ACHN (cell line): ENCODE measurements at places on chromosomes 5 and 9.
A peak's percentile ranks its signal among the peaks of the same experiment; 100 is the strongest.

GRCh38 chr9:10855847-10856246 is 243.0 kb upstream of the PTPRD start:
- peak; percentile 24 for DNase-seq

DNA sequence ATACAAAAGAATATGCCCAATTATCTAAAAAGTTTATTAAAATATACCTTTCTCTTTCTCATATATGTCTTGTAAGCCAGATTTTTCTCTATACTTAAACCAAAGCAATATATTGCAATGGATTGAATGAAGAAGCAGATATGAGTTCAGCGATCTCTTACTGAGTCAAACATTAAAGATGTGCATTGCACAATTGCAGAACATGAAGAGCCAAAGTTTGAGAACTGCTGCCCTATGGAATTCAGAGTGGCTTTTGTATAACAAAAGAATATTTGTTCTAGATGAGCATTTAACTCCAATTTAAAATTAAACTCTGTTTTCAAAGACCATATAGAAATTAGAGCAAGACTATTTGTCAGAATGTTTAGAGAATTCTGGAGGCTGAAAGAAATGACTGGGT is 519.0 kb upstream of the DAB2 start:
- no peak for DNase-seq

- no peak for DNase-seq
Observed at GRCh38 chr5:69211200-69211599, 21.8 kb downstream of the CENPH start.

DNA sequence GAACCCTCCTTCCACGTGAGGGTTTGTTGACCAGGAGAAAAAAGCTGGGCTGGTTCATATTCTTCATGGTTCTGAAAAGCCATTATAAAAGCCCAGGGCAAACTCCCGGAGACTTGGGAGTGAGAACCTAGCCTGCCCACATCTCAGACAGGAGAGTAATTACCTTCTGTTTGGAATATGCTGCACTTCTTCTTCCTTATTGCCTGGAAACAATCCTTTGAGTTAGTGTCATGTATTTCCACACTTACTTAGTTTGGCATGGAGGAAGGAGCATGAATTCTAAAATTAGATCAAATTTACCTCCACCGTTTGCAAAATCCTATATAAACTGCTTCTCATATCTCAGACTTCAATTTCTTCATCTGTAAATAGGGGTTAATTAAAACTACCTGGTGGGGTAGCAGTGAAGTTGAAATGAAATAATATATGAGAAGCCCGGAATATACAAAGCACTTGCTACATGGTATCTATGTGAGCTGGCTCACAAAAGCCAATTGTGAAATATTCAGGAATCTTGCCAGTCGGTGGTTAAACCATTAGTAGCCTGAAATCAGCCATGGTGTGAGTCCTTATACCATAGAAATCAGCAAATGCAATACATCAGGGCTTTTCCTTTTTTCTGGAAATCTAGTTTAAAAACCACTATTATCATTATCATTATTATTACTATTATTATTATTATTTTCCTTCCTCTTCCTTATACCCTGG is 140.0 kb upstream of the RAD23B start:
- DNase-seq, result no peak

DNA sequence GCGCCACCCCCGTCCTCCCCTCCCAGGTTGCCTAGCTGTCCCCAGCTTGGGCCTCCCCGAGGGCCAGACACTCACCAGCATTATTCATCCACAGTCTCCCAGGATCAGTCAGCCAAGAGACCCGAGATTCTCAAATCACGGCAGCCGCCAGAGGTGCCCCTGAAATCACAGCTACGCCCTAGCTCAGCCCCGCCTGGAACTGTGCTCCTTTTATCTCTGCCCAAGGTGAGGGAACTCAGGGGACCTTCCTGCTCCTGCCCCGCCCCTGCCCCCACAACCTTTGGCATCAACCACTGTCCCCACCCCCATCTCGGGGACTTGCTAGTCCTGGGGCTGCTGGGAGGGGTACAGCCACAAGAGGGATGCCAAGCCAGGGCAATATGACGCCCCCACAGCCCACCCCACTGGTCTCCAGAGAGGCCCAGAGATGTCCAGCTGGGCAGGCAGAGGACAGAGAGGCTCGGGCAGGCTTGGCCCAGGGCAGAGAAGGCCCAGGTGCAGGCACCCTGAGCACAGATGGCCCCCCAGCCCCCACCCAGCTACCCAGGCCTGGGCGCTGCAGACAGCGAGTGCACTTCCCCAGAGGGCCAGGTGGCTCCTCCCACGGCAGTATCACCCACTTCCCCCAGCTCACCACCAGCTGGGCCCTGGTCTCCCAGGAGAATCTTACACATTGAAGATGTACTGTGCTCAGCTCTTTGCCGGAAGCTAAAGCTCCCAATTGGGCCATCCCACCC is at the start of gene FUT7:
FUT7 (minus strand) TSS at position 185 of the 737 bp plus-strand sequence; CDS start at position 88, 97 bp downstream.
- DNase-seq, result no peak

- DNase-seq, result no peak
Observed at GRCh38 chr5:107474716-107475489, 195.8 kb downstream of the EFNA5 start.

DNA sequence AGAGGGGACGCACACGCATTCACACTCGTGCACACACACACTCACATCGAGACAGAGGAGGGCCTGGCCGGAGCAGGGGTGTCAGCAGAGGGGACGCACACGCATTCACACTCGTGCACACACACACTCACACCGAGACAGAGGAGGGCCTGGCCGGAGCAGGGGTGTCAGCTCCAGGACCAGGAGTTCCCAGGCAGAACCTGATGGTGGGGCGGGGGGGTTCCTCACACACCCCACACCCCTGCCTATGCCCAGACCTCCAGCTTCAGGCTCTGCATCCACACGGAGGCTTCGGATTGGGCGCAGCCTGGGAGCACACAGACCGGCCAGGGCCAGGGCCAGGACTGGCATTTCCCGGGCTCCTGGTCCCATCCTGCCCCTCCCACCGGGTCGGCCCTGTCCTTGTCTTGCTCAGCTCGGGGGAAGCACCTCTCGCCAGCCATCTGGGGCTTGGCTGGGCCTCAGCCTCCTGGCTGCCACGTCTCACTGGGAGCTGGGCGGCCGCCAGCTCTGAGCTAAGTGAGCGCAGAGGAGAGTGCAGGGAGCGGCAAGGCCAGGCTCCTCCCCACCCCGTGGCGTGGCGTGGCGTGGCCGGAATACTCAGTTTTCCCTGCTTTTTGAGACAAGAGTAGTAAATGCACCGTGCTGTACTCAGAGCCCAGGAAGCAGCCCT is 31.3 kb downstream of the ADAMTS2 start:
- DNase-seq, result no peak

- no peak for DNase-seq
Observed at GRCh38 chr5:50733741-50734140, 67.3 kb downstream of the PARP8 start.

DNA sequence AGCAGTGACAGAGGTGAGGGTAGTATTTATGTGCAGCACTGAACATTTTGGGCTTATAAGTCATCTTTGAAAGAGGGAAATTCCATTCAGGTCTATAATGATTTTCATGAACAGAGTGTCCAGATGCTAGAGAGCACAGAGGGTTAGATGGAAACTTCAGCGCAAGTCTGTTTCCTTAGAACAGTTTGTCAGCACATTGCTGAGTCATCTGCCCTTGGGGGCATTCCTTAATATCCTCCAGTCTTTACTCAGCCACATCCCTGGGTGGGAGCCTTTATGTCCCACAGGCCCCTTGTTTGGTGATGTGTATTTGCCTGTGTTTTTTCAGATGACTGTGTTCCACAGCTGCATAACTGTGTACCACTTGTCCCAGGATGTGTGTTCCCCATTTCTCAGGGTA is 138.5 kb upstream of the S1PR3 start:
- no peak for DNase-seq

GRCh38 chr9:89648247-89649000 is 43.6 kb downstream of the GADD45G start:
- no peak for DNase-seq

DNA sequence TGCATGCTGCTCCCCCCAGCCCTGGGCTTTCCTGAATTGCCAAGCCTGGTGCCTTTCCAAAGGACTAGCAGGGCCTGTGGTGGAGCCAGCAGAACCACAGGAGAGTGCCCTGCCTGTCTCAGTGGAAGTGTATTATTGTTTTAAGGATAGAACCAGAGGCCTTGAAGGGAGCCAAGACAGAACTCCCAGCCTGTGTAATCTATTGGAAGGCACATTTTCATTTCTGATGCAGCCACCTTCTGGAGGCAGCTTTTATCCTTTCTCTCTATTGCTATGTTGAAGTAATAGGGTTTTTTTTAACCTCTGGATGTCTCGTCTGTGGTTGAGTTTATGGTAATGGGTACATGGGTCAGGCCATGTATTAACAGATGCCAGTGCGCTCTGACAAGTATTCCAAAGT is 29.3 kb downstream of the RNF44 start:
- no peak for DNase-seq

GRCh38 chr5:83750749-83751148 is 30.1 kb upstream of the HAPLN1 start:
- no peak for DNase-seq

DNA sequence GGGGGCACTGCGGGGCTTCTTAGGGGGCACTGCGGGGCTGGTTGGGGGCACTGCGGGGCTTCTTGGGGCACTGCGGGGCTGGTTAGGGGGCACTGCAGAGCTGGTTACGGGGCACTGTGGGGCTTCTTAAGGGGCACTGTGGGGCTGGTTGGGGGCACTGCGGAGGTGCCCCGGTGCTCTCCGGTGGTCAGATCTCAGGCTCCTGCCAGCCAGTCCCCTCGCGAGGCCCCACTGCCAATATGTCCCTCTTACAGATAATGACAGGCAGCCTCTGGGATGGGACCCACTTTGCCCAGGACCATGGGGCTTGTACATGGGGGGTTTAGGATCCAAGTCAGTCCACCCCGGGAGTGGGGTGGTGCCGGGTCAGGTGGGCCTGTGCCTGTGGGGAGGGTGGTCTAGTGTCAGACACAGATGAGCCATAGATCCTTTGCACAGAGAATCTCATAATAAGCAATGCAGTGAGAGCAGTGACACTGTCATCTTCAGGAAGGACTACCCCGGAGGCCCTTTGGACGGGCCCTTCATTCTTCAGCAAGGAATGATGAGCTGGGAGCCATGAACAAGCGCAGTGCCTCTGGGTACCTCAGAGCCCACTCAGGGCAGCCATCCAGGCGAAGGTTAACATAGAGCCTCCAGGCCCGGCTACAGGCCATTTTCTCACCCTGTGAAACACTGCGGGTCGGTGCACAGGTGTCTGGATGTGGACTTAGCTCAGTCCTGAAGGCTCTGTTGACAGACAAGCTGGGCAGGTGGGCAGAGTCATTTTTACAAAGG is 38.2 kb downstream of the COL5A1 start:
- no peak for DNase-seq

DNA sequence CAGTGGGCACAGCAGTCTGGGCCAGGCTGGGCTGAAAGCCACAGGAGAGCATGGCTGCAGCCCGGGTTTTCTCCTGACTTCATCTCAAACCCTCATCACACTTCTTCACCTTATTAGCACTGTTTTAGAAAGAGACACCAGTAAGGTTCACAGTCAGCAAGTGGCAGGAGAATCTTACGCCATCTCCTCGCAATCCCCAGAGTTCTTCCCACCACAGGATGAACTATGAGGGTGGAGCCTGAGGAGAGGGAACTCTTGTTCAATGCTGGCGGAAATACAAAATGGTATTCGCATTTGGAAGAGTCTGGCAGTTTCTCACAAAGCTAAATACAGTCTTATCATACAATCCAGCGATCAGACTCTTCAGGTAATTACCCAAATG is 14.7 kb downstream of the BICD2 start:
- no peak for DNase-seq

GRCh38 chr5:40359832-40360231 is 319.9 kb upstream of the PTGER4 start:
- DNase-seq, result no peak

DNA sequence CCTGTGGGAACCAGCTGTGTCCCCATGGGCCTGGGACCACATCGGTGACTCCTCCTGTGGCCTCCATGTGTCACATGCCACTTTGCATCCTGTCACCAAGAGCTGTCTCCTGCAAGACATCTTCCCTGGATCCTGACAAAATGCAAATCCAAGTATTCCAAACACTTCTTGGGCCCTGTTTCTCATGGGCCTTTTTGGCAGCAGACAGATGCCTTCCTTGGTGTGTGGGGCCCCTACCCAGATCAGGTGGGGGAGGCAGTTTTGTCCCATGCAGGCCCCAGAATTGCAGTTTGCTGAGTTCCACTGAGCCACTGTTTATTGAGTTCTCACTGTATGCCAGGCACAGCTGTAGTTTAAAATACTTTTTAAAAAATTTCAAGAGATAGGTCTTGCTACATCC is 62.5 kb upstream of the GABRP start:
- DNase-seq, result no peak

DNA sequence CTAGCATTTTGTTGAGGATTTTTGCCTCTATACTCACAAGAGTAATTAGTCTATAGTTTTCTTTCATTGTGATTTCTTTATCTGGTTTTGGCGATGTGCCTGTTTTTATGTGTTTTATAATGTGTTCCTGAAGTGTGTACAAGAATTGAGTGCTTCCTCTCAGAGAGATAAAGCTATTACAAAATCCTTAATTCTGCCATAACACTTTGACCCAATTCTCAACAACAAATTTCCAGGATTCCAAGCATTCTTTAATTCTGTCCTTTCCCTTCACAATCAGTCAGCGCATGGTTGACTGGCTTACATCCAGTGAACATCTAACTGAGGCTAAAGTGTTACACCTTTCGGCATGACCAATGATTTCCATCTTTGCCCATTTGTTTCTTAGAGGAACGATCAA is 282.9 kb upstream of the MVB12B start:
- no peak for DNase-seq

- DNase-seq, result no peak
Observed at GRCh38 chr5:91797576-91797975, 414.5 kb upstream of the ARRDC3 start.

- DNase-seq, result no peak
Observed at GRCh38 chr9:21565155-21565554, 83.0 kb upstream of the IFNE start.

- no peak for DNase-seq
Observed at GRCh38 chr5:166285361-166285760, 2006.1 kb upstream of the WWC1 start.

GRCh38 chr5:179355976-179356974 is 11.0 kb upstream of the ADAMTS2 start:
- DNase-seq, result no peak

GRCh38 chr5:126594748-126595485 is at the start of gene ALDH7A1:
Gene ALDH7A1, minus strand, starts transcription at chr5:126595219. Its CDS starts 21 bp downstream, at chr5:126595198.
- peak; percentile 93 for DNase-seq

- DNase-seq, result no peak
Observed at GRCh38 chr5:139140591-139141071, 57.5 kb downstream of the SIL1 start.

DNA sequence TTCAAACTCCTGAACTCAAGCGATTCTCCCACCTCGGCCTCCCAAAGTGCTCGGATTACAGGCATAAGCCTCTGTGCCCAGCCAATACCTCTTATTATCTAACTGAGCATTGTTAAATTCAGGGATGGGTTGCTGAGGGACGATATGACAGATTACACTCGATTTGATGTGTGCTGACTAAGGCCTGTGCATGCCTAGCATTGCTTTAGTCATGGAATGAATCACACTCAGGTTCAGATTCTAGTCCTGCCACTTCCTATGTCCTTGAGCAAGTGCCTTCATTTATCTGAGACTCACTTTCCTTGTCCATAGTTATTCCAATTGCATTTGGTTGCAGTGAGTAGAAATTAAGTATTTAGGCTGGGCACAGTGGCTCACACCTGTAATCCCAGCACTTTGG is 19.5 kb downstream of the THBS4 start:
- no peak for DNase-seq

GRCh38 chr9:15778861-15779260 is 226.0 kb downstream of the CCDC171 start:
- DNase-seq, result no peak

- DNase-seq, result no peak
Observed at GRCh38 chr5:50292735-50293394, 148.2 kb downstream of the EMB start.
